Posterior vena cava (tissue), 2 donors: ENCODE measurements at places on chromosomes 3 and 15. TPM values are rescaled to one million over a fixed set of nuclear protein-coding genes. Genes with fewer than 3 reads are reported as not detected.

Gene GABRG3
- not detected for total RNA-seq

Gene CHD2
- 94.5 TPM for total RNA-seq

Gene GREM1
- 283 TPM for total RNA-seq

Gene SI
- total RNA-seq, result 0.14 TPM

Gene ATP13A5
- not detected for total RNA-seq
